ENCODE measurements at places on chromosomes 3 and 15. TPM values are rescaled to one million over a fixed set of nuclear protein-coding genes. Genes with fewer than 3 reads are reported as not detected.

DNA sequence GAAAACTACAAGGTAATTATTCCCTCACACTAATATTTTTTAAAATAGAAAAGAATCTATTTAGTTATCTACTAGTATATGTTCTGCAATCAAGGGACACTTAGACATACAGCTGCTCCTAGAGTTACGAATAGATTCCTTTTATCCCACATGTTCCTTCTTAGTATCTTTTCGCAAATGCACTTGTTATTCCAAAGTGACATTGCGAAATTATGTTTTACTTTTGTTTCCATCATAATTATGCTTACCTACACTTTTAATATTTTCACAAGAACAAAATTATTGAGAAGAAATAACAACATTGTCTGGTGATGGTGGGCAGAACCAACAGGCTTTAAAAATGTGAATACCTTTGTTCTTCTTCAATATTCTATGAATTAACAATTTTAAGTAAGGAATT is 107.1 kb upstream of the MELTF start:
- no peak for DNase-seq

DNA sequence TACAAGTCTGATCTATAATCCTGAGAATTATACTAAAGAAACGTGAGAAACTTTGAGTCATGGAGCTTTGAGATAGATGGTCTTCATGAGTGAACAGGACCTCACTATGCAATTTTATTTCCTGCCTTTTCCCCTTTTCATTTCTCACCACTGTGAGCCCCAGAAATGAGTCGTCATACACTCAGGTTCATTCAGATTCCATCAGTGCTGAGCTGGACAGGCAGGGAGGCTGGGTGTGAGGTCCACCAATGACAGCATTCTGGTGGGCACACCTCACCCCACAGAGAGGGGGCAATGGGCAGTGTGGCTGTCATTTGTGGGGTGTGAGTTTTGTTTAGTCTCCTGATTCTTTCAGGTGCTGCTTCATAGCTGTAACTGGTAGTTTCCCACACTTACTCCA is 16.9 kb downstream of the TIGIT start:
- no peak for DNase-seq

GRCh38 chr15:76204916-76205460 is 106.3 kb downstream of the ETFA start:
- no peak for DNase-seq

DNA sequence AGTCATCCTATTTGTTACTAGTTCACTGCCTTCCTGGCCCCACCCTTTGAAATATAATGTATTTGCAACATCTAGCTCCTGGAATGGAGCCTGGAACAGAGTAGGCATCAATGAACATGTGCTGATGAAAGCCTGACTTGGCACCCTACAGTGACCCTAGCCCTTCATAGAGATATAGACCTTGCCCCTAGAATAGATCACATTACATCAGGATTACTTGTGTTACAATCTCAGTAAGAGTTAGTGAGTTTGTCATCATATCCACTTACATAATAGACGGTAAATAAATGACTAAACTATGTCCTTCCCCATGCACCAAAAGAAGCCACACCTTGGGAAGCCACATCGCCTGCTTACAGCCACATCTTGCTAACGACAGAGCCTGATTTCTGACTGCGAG is 110.5 kb upstream of the WNT5A start:
- DNase-seq, result no peak

DNA sequence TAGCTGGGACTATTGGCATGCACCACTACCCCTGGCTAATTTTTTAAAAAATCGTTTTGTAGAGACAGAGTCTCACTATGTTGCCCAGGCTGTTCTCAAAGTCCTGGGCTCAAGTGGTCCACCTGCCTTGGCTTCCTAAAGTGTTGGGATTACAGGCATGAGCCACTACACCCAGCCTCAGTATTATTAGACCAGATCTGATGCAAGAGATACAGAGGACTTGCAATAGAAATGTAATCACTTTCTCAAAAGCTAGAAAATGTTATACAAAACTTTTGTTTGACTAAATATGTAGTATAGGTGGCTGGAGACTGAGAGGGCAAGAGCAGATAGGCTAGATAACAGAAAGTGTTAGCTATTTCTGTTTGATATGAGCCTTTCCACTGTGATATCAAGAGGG is 531.9 kb downstream of the SOX2 start:
- no peak for DNase-seq

GRCh38 chr3:30457081-30457480 is 149.3 kb upstream of the TGFBR2 start:
- DNase-seq, result no peak

GRCh38 chr15:70625438-70625837 is 137.9 kb downstream of the UACA start:
- no peak for DNase-seq

- DNase-seq, result no peak
These were observed 5.6 kb upstream of the LRRC34 start for GRCh38 chr3:169818316-169818715.

- DNase-seq, result no peak
These were observed 37.6 kb downstream of the ERICH6 start for GRCh38 chr3:150666167-150666566.

Gene SYNPR
- not detected for total RNA-seq

Gene C3orf85
- total RNA-seq, result not detected

Gene IMPG2
- 0.03 TPM for total RNA-seq

Data from SK-MEL-5 (cell line).